GM12891 (cell line): ENCODE measurements at places on chromosomes 13 and 19.

GRCh38 chr19:55464039-55464661 lies 401 bp downstream of the C19orf85 start:
- DNase-seq, result no peak

DNA sequence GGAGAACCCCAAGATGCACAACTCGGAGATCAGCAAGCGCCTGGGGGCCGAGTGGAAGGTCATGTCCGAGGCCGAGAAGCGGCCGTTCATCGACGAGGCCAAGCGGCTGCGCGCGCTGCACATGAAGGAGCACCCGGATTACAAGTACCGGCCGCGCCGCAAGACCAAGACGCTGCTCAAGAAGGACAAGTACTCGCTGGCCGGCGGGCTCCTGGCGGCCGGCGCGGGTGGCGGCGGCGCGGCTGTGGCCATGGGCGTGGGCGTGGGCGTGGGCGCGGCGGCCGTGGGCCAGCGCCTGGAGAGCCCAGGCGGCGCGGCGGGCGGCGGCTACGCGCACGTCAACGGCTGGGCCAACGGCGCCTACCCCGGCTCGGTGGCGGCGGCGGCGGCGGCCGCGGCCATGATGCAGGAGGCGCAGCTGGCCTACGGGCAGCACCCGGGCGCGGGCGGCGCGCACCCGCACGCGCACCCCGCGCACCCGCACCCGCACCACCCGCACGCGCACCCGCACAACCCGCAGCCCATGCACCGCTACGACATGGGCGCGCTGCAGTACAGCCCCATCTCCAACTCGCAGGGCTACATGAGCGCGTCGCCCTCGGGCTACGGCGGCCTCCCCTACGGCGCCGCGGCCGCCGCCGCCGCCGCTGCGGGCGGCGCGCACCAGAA lies 1.1 kb downstream of the SOX1 start:
- DNase-seq, result peak; percentile 13

GRCh38 chr19:52786078-52786463 lies 520 bp downstream of the ZNF600 start:
- DNase-seq, result no peak

DNA sequence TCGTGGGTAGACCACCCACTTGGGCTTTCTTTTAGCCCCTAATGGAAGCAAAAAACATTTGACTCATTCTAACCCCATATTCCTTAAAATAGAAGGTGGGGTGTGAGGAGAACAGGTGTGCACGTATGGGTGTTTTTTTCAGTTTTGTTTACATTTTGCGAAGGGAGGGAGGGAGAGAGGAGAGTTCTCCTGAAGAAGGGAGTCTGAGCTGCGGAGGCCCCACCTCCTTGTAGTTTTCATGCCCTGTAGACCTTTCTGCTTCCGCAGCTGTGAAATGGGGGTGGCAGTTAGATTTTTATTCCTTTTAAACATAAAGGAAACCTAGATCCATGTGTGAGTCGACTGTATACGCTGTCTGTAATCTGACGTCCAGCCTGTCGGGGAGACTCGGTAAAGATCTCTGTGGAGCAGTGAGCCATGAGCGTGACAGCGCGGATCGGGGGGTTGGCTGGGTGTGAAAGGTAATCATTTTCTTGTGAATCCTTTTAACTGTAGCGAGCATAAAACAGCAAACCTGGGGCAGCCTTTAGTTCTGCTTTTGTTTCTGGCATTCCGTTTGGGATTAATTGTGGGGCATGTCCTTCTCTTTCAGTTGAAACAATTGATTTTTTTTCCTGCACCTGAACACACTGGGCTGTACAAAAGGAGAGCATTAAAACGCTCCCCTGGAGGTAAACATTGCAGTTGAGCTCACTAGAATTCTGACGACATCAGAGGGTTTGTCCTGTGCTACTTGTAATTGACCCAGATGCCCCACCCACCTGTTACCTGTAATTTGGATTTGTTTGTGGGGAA lies 2.3 kb downstream of the UPF1 start:
- DNase-seq, result no peak
